ENCODE measurements at places on chromosomes 7 and 10.

DNA sequence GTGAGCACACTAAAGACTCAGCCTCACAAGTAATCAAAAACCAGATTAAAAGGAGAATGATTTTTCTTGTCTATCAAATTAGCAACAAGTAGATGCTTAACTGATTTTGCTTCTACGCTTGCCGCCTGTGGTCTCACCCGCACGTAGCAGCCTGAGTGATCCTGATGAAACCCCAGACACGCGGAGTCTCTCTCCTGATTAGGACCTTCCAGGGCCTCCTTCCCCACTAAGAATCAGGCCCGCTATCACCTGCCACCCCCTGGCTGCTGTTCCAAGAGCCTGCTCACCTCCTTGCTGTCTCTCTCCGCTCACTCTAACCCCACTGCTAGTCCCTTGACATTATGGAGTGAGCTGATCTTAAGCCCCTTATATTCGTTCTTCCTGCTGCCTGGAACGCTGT, 325.9 kb upstream of the NRP1 start:
- DNase-seq, result no peak

- no peak for DNase-seq
These were observed 209.2 kb downstream of the MBL2 start for GRCh38 chr10:52563360-52563759.

DNA sequence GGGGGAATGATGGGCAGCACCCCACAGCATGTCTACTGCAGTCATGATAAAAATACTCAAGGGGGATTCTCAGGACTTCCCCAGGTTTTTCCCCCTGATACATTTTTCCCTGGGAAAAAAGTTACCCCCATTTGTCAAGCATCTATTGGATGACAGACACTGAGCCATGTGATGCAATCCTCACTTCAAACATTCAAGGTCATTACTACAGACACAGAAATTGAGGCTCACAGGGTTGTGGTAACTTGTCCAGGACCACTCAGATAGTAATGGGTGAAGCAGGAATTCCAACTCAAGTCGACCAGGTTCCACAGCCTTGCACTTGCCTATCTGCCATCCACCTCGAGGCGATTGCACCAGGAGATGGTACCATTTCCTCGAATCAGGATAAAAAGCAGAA, 31.7 kb downstream of the PPP1R3C start:
- no peak for DNase-seq

GRCh38 chr7:157854066-157854891, 517.5 kb downstream of the DNAJB6 start:
- no peak for DNase-seq

DNA sequence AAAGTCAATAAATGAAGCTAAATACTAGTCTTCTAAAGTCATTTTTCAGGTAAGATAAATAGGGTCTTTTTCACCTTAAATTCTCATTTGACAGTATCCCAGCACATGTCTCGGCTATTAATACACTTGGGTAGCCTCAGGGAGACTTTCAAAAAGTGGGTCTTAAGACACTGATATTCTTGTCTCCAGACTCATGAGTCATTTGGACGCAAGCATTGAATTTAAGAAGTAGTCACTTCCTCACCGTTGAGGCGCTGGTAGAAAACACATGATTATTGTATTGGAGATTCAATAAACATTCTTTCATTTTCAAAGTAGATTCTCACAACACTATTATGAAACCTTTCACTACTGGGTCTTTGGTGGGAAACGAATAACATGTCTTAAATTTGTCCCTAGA, 108.9 kb upstream of the SP8 start:
- DNase-seq, result no peak

DNA sequence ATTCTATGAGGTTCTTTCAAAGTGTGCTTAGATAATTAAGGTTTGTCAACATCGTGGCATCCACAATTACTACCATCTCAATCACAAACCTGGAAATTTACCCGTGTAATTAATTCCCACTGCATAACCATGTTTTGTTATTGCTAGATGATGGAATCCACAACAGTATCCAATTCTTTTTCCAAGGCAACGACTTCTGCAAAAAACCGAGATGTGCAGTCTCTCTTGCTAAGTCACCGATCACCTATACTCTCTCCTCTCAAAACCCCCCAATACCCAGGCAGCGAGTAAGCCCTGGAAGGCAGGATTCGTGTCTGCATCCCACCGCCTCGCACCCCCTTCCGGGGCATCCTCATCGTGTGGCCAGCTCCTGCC, 678 bp upstream of the EIF4H start:
- DNase-seq, result no peak

DNA sequence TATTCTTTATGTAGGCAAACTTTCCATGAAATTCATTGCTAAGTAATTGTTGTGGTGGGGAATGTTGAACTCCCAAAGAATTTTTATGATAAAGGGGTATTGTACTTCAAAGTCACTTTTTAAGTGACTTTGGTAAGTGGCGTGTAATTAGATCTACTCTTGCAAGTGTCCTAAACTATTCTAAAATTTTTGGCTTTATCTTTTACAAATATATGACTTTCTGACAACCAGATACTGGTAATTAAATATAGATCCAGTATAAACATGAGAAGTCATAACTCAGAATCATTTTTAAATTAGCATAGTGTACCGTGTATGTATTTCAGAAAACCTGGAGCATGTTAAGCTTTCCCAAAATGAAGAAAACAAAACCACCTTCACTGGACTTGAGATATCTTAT, 84.7 kb upstream of the HGF start:
- DNase-seq, result no peak

GRCh38 chr10:60798031-60798430, 19.8 kb downstream of the CDK1 start:
- DNase-seq, result no peak

DNA sequence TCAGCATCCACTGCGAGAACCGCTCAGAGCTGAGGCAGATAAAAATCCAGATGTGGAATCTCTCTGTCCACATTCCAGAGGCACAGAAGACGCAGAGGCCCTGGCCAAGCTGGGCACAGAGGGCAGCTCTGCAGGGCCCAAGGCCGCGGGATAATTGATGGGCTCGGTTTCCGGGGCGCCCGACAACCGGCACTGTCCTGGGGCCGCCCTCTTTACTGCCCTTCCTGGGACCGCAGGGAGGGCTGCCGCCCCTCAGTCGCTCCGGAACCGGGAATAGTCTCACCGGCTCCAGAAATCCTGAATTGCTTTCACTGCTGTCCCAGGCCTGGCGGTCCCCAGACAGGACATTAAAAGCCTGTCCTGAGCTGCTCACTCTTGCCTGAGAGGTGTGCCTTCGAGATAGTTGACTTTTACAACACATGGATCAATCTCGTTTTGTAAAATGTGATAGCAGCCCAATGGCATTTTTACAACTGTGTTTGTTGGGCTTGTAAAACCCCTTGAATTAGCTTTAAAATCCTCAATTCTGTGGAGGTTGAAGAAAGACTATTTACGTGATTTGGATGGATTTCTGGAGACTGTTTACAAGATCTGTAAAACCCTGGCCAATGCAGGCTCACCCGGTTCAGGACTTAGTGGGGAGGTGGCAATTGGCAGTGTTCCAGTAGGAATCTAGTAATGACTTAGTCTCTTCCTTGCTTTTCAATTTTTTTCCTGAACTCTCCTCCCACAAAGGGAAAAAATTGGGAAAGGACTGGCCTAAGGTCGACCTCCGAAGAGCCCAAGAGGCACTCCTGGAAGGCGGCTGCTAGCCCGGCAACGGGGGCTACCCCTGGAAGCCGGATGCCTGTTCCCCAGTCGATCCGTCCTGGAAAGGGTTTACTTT, 1.4 kb upstream of the HOXA6 start:
- no peak for DNase-seq

- no peak for DNase-seq
These were observed 177.0 kb downstream of the GNAT3 start for GRCh38 chr7:80334908-80335307.

DNA sequence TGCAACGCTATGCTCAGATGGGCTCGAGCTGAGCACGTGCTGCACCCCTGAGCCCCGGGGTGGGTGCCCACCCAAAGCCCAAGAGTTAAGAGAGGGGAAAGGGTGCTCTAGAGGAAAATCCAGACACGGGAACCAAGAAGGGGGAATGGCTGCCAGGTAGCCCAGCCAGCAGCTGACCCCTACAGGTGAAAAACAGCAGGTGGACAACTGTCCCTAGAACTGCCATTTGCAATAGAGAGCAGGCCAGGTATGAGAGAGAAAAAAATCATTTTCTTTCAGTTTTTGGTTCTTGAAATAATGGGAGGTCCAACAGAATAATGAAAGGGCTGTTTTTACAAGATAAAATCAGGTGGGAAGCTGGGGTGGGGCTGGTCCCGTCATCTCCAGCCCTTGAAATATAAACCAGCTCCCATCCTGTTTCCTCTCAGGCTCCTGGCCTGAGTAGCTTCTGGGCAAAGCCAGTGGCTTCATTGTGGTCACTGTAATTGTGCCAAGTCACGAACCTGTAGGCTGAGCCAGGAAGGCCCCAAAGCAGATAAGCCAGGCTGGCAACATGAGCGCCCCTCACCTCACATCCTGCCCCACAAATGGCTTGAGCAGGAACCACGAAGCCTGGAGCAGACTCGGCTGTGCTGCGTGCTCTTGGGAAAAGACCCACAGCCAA, 257.8 kb downstream of the SNX10 start:
- no peak for DNase-seq

GRCh38 chr10:188546-188945, 53.3 kb downstream of the ZMYND11 start:
- peak; percentile 69 for DNase-seq

- peak; percentile 46 for DNase-seq
These were observed 3.5 kb downstream of the PDLIM1 start for GRCh38 chr10:95287281-95287680.

GRCh38 chr10:70925377-70926225, 37.2 kb upstream of the PCBD1 start:
- peak; percentile 14 for DNase-seq

- no peak for DNase-seq
These were observed 30.8 kb upstream of the NKX6-2 start for GRCh38 chr10:132816718-132817117.

- no peak for DNase-seq
These were observed 71.9 kb upstream of the PTPRZ1 start for GRCh38 chr7:121800916-121801675.

- peak; percentile 21 for DNase-seq
These were observed 206 bp downstream of the UPF2 start for GRCh38 chr10:12042409-12042796.

- DNase-seq, result no peak
These were observed 62.1 kb downstream of the PKD1L1 start for GRCh38 chr7:47885987-47886811.

DNA sequence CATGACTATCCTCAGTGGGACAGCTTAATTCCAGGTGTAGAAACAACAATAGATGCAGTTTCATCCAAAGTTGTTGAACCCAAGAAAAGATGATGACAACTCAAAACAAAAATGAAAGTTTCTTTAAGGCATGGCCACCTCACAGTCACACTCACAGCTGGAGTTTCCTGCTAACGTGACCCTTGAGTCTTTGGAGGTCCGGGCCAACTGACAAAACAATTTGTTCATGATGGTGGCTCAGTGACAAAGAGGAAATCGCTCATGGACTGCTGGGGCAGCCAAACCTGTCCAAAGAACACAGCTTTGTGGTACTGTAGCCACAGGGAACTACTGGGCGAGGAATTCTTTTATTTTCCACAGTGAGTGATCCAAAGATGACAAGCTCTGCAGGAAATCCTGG, 96.0 kb upstream of the JCAD start:
- DNase-seq, result peak; percentile 88

DNA sequence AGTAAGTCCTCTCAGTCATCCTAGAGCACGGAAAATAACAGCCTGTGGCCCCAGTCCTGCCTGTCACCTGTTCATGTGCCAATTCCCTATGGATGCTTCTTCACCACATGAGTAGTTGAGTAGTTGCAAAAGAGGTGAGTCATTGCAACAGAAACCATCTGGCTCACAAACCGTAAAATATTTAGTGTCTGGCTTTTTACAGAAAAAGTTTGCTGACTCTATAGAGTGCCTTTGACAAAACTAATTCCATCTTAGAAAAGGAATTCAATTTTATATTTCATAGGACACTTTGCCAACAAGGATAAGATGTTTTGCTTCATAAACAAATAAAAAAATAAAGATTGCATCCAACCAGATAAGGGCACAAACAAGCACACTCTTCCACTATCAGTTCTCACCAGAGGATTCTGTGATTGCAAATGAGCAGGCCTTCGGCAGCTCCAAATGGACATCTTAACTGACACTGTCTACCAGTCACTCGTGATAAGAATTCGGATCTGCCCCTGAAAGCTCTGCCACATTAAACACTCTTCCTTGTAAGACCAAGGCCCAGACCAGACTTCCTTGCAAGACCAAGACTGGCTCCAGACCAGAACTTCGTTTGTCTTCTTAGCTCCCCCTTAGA, 242.7 kb upstream of the SEMA3C start:
- peak; percentile 50 for DNase-seq

GRCh38 chr10:91955114-91955513, 31.5 kb downstream of the BTAF1 start:
- no peak for DNase-seq

- DNase-seq, result peak; percentile 95
These were observed 32.9 kb upstream of the SDK1 start for GRCh38 chr7:3267966-3268690.

- peak; percentile 76 for DNase-seq
These were observed 82.2 kb upstream of the GPR22 start for GRCh38 chr7:107387573-107388219.

- DNase-seq, result no peak
These were observed 55.4 kb downstream of the EEPD1 start for GRCh38 chr7:36208426-36208825.
